ENCODE measurements at places on chromosomes 1 and 21.

DNA sequence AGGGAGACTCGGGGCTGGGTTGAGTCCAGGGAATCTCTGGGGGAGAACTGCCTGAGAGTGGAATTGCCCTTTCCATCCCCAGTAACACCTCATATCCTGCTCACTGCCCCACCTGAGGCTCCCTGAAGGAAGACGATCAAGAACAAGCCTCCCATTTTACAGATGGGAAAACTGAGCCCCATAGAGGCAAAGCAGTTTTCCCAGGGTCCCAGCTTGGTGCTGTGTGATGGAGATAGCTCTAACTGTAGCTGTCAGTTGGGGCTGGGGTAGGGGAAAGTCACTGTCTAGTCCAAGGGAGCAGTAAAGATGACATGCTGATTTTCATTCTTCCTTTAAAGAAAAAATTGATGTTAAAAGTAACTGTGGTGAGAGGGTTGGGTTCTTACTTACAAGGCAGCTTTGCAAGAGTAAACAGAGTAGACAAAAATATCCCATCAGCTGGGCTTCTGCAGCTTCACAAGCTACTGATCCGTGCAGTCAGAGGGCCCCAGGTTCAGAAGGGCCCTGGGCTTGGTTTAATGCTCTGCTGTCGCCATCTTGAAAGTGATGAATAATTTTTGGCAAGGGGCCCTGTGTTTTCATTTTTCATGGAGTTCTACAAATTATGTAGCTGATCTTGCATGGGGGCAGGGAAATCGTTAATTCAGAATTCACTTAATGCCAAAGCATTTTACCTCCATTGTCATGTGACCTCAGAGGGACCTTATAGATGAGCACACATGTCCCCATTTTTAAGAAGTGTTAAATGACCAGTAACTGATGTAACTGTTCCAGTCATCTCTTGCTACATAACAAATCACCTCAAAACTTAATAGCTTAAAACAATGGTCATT lies 17.6 kb upstream of the TNFRSF1B start:
- DNase-seq: no peak

DNA sequence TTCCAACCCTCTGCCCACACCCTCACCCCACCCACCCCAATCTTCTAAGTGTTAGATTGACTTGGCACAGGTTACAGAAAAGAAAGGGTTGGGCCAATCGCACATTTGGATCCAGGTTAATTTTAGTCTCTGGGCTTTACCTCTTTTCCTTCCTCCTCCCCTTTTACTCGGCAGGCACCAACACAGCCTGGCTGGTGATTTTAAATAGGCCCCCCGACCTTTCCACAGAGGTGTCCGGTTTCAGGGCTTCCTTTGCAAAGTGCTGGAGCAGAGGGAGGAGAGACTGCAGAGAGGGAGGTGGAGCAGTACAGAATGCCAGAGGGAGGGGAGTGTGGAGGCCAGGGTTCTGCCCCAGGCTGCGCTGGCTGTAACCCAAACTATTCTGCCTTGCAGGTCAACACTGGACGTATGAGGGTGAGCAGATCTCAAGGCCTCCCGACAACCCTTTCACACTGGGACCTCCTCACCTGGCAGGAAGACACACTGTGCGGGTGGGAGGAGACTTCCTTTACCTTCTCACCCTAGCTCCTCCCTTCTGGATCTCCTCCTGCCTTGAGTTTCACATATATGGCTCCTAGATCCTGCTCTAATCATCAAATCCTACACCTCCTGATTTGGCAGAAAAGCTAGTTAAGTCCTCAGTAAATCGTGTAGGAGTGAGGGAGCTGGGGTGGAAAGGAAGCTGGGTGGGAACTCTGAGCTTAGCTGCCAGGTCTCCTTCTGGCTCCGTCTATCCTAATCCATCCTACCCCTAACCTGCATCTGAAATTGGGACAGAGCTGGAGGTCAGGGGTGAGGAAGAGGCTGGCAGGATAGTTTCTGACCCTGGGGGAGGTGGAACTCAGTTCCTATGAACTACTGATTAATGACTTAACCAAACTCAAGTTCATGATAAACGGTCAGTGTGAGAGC lies 2.4 kb downstream of the CA14 start:
- no peak for DNase-seq

- no peak for DNase-seq
Observed at GRCh38 chr1:196088541-196088940, 519.7 kb downstream of the KCNT2 start.

GRCh38 chr1:33143176-33143575 lies 38.7 kb downstream of the TRIM62 start:
- no peak for DNase-seq

- no peak for DNase-seq
Observed at GRCh38 chr1:18948913-18949685, 7.4 kb downstream of the IFFO2 start.

GRCh38 chr1:114455102-114455785 lies 55.8 kb downstream of the TRIM33 start:
- no peak for DNase-seq

DNA sequence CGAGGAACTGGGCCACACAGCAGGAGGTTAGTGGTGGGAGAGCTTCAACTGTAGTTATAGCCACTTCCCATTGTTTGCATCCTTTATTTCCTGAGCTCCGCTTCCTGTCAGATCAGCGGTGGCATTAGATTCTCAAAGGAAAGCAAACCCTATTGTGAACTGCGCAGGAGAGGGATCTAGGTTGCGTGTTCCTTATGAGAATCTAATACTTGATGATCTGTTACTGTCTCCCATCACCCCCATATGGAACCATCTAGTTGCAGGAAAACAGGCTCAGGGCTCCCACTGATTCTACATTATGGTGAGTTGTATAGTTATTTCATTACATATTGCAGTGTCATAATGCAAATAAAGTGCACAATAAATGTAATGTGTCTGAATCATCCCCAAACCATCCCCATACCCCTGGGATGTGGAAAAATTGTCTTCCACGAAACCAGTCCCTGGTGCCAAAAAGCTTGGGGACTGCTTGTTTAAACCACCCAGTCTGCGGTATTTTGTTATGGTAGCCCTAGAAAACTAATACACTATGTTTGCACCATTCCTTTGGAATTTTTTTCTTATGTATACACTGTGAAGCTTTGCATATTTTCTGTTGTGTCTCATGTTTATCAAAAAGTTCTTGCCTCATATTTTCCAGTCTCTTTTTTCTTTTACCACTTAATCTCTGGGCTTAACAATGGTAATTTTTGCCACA lies 136.6 kb upstream of the IVNS1ABP start:
- peak; percentile 28 for DNase-seq

- no peak for DNase-seq
Observed at GRCh38 chr1:18938008-18938706, 18.3 kb downstream of the IFFO2 start.

- no peak for DNase-seq
Observed at GRCh38 chr1:99227056-99227897, 37.0 kb upstream of the PLPPR4 start.

- DNase-seq: no peak
Observed at GRCh38 chr1:114648503-114648902, 21.3 kb downstream of the DENND2C start.

- no peak for DNase-seq
Observed at GRCh38 chr1:15254559-15254958, 7.5 kb downstream of the FHAD1 start.

GRCh38 chr1:227449741-227450441 lies 113.5 kb upstream of the ZNF678 start:
- DNase-seq: no peak

GRCh38 chr1:83860490-83861221 lies 138.3 kb downstream of the TTLL7 start:
- DNase-seq: no peak

GRCh38 chr21:41926807-41927171 lies 27.0 kb downstream of the C2CD2 start:
- DNase-seq: no peak

- no peak for DNase-seq
Observed at GRCh38 chr1:36748466-36748865, 265.8 kb upstream of the CSF3R start.

DNA sequence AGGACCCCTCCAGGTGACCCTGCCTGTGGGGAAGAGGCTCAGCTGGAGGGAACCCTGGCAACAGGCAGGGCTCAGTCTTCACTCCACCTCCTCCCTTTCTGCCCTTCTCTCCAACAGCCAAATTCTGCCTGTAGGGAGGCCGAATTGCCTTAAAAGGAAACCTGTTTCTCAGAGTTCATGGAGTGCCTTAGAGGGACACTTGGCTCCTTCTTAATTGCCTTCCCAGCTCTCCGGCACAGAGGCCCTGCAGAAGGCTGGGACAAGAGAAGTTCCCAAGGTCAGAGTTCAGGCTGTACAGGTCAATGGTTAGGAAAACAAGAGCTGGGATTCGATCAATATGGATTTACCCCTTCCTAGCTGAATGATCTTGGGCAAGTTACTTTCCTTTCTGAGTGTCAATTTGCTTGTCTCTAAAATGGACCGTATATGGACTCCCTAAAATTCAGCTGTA lies 6.2 kb downstream of the CSRP1 start:
- no peak for DNase-seq

GRCh38 chr21:40846587-40847411 lies at the start of gene DSCAM:
TSS of gene DSCAM (minus strand) at chr21:40847158. CDS start at chr21:40846661, 497 bp downstream.
- DNase-seq: no peak

GRCh38 chr1:8448911-8449661 lies 131.2 kb downstream of the SLC45A1 start:
- DNase-seq: peak; percentile 6

GRCh38 chr1:203711251-203712007 lies 53.6 kb upstream of the LAX1 start:
- DNase-seq: no peak

DNA sequence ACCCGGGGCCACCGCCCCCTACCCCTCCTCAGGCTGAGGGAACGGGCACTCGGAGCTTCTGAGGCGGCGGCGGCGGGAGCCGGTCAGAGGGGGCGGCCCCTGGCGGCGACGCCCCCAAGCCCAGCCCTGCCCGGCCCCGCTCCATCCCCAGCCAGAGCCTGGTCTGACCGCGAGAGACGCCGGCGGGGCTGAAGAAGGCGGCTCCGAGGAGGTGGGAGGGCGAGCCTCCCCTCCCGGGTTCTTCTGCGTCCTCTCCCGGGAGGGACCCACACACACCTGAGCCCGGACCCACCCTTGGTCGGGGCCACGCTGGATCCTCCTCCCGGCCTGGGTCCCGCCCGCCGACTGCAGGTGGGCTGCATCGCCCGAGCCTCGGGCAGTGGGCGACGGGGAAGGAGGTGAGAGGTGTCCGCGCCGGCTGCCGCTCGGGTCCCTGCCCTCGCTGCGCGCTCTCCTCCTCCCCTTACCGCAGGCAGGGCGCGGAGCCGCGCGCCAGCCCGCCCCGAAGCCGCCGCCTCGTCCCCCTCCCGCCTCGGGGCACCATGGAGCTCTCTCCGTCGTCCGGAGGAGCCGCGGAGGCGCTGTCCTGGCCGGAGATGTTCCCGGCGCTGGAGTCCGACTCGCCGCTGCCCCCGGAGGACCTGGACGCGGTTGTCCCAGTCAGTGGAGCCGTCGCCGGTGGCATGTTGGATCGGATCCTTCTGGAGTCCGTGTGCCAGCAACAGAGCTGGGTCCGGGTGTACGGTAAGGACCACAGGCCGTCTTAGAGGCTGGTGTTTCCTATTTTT lies at the start of gene RASAL2:
Gene RASAL2, plus strand, starts transcription at position 154 of the 788 bp plus-strand sequence. Its CDS starts 389 bp downstream, at position 543.
- DNase-seq: no peak

- peak; percentile 79 for DNase-seq
Observed at GRCh38 chr21:29181799-29182470, 51.5 kb downstream of the MAP3K7CL start.

- no peak for DNase-seq
Observed at GRCh38 chr1:9434247-9435152, 104.8 kb upstream of the SLC25A33 start.

GRCh38 chr1:246128494-246129069 lies 378.5 kb downstream of the SMYD3 start:
- no peak for DNase-seq

GRCh38 chr1:41545996-41546832 lies 61.7 kb upstream of the EDN2 start:
- no peak for DNase-seq

DNA sequence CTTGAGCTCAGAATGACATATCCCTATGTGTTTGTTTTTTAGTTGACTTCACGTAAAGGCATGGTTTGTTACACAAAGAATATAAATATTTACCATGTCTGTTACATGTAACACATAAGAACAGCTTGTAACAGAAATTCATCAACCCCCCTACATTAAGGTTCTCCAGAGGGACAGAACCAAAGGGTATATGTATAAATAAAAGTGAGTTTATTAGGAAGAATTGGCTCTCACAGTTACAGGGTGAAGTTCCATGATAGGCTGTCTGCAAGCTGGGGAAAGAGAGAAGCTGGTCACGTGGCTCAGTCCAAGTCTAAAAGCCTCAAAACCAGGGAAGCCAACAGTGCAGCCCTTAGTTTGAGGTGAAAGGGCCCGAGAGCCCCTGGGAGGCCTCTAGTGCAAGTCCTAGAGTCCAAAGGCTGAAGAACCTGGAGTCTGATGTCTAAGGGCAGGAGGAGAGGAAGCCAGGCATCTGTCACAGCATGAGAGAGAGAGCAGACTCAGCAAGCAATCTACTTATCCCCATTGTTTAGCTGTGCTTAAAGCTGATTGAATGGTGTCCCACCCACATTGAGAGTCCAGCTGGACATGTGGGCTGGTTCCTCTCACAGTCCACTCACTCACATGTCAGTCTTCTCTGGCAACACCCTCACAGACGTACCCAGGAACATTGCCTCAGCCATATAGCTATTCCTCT lies 15.8 kb downstream of the THRAP3 start:
- DNase-seq: no peak

DNA sequence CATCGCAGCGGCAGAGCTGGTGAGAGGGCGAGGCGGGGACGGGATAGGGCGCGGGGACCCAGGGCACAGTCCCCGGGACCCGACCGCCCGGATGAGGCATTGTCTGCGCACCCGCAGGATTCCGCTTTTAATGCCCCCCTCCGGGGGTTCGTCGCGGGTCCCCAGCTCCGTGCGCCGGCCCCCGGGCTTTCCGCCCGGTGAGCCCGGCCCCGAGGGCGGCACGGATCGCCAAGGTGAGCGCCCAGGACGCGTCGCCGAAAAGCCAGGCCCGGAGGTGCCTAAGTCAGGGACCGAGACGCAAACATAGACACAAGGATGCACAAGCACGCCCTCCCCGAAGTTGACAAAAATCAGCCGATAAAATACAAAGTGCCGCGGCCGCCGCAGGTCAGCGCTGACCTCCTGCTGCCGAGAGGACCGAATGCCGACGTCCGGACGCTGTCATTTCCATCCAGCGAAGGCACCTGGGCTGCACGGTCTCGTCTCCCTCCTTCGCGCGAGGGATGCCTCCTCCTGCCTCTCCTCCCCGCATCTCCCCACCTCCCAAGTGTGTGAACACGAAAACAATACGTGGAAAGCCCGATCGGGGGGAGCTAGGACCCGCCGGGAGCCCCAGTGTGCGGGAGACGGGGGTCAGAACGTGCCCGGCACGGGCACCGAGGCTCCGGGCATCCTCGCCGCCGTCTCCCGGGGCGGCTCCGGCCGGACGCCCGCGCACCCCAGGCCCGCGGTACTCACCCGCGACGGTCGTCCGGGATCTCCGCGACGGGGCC lies 101.1 kb upstream of the SOD1 start:
- DNase-seq: no peak

DNA sequence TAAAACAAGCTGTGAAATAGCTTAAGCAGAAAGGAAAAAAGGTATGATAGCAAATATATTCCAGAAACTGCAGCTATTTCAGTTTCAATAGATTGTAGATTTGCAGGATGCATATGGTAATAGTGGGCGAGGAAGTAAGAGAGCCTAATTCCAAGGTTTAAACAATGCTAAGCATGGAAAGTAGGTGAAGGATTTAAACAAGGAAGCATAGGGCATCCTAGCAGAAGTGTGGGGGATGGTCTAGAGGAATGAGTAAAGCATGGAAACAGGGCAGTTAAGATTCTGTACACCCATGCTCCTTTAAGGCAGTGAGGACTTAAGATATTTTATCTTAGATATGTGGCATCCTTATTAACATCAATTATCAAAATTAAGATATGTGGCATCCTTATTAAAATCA lies 2.6 kb downstream of the IVNS1ABP start:
- DNase-seq: no peak
